EL (cell line): ENCODE measurements at places on chromosomes 13 and 19.

GRCh38 chr13:45678282-45678681, 23.8 kb upstream of the CBY2 start:
- no peak for DNase-seq

DNA sequence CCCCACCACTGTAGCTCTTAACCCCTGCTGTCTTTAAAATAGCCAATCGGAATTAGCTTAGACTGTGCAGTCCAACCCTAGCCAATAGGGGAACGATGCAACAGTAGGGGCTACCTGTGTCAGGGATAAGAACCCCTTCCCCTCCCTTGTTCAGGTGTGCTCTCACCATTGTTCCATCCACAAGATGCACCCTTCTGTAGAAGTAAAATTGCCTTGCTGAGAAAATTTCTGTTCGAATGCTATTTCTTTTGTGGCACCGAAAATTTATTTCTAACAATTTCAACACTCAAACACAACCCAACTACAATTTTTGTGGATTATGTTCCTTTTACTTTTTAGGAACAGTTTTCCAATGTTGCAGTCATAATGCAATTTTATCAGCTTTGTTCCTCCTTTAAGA, 3.6 kb upstream of the ZNF583 start:
- no peak for DNase-seq

GRCh38 chr19:49393881-49394280, 5.8 kb downstream of the KASH5 start:
- DNase-seq: no peak

DNA sequence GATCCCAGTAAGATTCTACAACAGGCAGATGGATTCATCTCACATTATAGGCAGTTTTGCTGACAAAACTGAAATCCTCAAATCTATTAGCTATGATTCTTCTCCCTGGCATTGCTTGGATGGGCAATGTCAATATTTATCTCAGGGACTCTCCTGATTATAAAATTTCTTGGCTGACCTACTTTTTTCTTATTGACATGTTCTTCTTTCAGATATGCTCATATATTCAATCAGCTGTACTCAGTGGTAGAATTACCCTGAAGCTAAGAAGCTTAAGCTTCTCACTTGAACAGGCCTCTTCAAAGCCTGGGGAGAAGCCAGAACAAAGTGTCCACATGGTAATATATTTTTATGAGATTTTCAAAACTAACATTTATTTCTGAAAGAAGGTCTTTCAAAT, 513.6 kb downstream of the PCDH9 start:
- no peak for DNase-seq

DNA sequence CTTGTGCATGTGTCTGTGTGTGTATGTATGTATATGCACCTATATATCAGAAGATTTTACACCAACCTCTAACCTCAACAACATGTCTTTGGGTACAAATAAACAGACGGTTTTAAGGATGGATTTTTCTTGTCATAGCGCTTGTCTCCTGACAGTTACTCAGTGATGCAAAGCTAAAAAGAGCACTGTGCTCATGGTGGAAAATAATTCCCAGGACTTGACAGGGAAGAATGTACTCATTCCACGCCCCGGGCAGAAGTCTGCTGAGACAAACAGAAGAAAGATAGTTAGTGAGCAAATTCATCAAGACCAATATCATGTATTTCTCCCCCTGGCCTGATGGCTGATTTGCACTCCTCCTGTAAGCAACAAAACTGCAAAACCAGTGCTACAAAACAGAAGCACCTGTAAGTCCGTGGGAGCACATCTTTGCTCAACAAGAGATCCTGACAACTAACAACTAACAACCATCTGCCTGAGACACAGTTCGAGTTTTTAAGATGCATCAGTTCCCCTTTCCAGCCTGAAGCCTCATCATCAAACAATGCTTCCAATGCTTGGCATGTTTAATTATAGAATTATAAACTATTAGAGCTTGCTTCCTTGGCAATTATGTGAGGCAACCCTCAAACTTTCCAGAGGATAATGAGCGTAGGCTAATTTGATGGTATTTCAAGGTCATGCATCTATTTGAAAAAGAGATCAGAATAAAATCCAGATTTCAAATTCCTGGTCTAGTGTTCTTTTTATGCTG, 812.7 kb upstream of the MIR17HG start:
- peak; percentile 30 for DNase-seq

GRCh38 chr13:112898621-112899280, 70.3 kb upstream of the MCF2L start:
- DNase-seq: no peak

GRCh38 chr13:36549126-36549702, 116.9 kb downstream of the CCNA1 start:
- no peak for DNase-seq

- no peak for DNase-seq
These were observed 48.6 kb downstream of the CCNA1 start for GRCh38 chr13:36480726-36481427.

- DNase-seq: no peak
These were observed 16.2 kb downstream of the SOX21 start for GRCh38 chr13:94696171-94696570.

- DNase-seq: no peak
These were observed 16.8 kb downstream of the CCL25 start for GRCh38 chr19:8069096-8069973.

GRCh38 chr13:48733739-48734335, 80.1 kb downstream of the CYSLTR2 start:
- DNase-seq: no peak

DNA sequence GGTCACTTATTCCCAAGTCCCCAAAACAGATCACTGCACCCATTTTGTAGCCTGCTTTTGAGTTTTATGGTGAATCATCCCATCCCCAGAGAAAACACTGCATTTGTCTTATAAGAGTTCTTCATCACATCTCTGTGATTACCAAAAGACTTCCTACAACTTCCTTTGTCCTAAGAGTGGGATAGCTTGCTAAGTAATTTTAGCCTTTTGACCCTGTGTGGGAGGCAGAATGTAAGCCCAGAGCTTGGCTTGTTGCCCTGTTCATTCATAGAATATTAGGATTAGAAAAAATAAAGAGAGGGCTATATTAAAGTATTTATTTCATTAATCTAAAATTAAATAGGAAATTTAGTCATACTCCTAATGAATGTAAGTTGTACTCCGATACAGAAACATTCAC, 213.3 kb downstream of the MZT1 start:
- peak; percentile 9 for DNase-seq
